ENCODE measurements at places on chromosomes 12 and 14.

GRCh38 chr12:119259484-119259883 lies 75.0 kb upstream of the CCDC60 start:
- DNase-seq, result no peak

- no peak for DNase-seq
These were observed 337.5 kb downstream of the FLRT2 start for GRCh38 chr14:85867450-85867849.

DNA sequence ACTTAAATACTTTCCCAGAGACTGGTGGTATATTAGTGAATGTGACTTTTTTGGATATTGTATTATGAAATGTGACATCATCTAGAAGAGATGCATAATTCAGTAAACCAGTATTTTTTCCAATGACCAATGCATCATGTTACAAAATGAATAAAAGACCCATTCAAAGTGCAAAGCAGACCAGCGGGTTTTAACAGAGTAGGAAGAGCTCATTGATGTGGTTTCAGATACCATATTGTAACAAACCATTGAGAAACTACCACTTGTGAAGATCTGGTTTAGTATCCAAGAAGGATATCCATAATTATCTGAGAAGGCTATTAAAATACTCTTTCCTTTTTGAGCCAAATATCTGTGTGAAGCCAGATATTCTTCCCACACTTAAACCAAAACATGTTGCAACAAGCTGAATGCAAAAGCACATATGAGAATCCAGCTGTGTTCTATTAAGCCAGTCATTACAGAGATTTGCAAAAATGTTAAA lies 47.7 kb downstream of the MVK start:
- DNase-seq, result peak; percentile 5

- DNase-seq, result peak; percentile 24
These were observed 3.0 kb upstream of the FNTB start for GRCh38 chr14:64983439-64984310.

All from AG04449 (cell line).